ENCODE measurements at places on chromosomes 3 and 15.

DNA sequence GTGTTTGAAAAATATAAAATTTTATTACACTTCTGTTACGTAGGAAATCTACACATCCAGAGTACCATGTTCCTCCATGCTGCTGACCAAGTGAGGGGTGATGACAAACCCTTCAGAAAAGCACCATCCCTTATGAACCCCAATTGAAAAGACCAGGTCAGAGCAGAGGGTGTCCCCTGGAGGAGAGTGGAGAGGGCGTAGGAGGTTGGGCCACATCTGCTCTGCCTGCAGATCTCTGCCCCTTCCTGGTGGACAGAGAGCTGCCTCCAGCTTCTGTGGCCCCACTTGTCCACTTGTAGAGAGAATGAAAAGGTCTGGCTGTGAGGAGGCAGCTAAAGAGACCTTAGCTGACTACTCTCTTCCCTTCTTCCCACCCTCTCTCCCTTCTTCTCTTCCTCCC, 55.5 kb downstream of the GLDN start:
- no peak for ATAC-seq

GRCh38 chr3:11300970-11301369, 28.8 kb downstream of the ATG7 start:
- ATAC-seq = no peak

GRCh38 chr3:97719156-97719821, 45.3 kb upstream of the ARL6 start:
- peak; percentile 93 for ATAC-seq

DNA sequence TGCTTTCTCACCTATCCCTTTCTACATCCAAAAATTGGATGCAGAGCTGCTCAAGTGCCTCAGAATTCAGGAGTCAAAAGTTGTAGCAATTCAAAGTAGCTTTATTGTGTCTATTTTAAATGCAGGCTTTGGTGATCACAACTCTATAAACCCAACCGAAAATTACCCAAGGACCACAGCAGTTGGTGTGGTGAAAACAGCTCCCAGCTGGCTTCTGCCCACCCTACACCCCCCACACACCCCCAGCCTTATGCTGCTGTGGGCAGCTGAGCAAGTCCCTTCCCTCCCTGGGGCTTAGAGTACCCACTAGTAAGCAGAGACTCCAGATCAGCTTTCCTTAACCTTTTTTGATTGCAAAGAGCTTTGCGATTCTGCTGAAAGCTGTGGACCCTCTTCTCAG, 5.8 kb upstream of the HES1 start:
- no peak for ATAC-seq

- peak; percentile 85 for ATAC-seq
Measured at GRCh38 chr15:40249477-40250303, 10.8 kb downstream of the PAK6 start.

DNA sequence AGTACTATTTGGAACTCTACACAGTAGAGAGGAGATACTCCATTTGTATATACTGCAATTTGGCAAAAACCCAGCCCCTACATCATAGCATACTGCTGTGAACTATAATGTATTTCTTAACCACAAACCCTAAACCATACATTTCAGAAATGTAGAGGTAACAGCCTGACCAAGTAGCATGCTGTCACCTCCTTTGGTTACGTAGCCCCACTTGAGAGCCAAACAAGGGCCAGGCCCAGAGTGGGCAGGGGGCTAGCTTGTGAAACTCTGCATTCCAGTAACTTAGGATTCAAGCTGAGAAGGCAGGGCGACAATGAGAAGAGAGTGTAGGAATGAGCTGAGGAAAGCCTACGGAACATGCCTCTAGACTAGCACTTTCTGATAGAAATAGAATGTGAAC, 135.8 kb downstream of the GREM1 start:
- ATAC-seq = no peak

DNA sequence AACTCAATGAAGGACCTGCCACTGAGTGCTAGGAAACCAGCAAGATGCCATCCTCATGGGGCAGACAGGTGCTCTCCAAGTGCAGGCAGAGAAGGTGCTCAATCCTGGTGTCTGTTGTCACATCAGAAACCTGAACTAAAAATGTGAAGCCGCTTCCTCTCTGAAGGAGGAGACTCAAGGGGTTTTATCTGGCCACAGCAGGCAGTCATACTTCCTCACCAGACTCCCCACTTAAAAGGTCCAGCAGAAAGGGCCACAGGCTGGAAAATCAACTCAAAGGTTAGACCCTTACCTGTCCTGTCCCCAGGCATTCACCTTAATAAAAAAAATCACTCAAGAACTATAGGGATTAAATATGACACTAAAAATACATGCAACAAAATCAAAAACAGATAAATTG, 4.8 kb downstream of the CCDC12 start:
- ATAC-seq = no peak

- no peak for ATAC-seq
Measured at GRCh38 chr15:61685534-61685933, 374.7 kb downstream of the VPS13C start.

- peak; percentile 46 for ATAC-seq
Measured at GRCh38 chr15:38164061-38164460, 88.6 kb upstream of the SPRED1 start.

DNA sequence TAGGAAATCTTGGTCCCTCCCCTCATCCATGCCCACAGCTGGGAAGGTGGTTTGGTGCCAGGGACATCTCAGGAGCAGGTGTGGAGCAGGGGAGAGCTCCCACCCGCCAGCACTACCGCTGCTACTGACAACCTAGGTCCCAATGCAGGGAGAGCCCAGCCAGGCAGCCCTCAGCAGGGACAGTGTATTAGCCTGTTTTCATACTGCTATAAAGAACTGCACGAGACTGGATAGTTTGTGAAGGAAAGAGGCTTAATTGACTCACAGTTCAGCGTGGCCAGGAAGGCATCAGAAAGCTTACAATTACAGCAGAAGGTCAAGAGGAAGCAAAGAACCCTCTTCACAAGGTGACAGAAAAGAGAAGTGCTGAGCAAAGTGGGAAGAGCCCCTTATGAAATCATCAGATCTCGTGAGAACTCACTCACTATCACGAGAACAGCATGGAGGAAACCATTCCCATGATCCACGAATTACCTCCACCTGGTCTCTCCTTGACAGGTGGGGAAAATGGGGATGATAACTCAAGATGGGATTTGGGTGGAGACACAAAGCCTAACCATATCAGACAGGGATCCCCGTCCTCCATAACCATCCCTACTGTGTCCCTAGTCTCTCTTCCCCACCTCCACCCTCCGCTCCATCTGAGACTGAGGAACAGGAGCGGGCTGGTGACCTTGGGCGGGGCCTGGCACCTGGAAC, 218.6 kb downstream of the TBC1D2B start:
- ATAC-seq = no peak

- no peak for ATAC-seq
Measured at GRCh38 chr3:17730318-17730967, 12.0 kb downstream of the TBC1D5 start.

GRCh38 chr3:123807820-123808219, 76.3 kb downstream of the MYLK start:
- peak; percentile 36 for ATAC-seq

DNA sequence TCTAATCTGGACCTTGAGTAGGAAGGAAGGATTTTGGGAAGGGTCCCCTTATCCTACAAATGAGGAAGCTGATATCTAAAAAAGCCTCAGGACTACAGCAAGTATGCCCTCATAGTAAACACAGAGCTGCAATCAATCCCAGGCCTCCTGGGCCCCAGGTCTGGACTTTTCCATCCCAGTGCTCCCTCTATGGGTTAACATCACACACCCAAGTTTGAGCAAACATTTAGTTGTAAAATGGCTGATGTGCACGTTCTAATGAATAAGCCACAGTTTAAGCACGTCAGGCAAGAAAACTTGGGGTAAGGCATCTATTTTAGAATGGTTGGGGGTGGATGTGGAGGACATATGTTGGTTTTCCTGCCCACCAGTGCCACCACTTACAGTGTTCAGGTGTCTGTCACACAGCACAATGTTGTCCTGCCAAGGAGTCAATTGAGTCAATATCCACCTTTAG, 44.3 kb upstream of the UBE2E1 start:
- ATAC-seq = peak; percentile 73

GRCh38 chr3:128307029-128307633, 153.8 kb downstream of the EEFSEC start:
- ATAC-seq = peak; percentile 56

DNA sequence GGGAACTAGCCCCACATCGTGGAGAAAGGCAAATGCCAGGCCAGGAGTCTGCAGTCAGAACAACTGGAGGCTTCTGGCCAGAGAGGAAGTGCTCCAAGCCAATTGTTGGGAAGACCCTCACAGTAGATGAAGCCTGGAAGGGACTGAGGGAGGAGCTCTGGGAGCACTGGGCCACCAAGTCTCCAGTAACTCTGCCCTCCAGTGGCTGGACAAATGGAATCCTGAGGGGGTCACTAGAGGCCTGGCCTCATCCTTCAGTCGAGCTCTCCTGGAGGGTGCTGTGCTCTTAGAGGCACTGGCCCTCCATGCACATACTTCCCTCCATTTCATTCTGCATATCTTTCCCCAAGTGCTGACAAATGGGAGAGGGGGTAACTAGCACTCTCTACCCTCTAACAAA, 103.0 kb downstream of the MYLK start:
- ATAC-seq = no peak

- no peak for ATAC-seq
Measured at GRCh38 chr3:2967871-2968270, 142.3 kb downstream of the IL5RA start.

DNA sequence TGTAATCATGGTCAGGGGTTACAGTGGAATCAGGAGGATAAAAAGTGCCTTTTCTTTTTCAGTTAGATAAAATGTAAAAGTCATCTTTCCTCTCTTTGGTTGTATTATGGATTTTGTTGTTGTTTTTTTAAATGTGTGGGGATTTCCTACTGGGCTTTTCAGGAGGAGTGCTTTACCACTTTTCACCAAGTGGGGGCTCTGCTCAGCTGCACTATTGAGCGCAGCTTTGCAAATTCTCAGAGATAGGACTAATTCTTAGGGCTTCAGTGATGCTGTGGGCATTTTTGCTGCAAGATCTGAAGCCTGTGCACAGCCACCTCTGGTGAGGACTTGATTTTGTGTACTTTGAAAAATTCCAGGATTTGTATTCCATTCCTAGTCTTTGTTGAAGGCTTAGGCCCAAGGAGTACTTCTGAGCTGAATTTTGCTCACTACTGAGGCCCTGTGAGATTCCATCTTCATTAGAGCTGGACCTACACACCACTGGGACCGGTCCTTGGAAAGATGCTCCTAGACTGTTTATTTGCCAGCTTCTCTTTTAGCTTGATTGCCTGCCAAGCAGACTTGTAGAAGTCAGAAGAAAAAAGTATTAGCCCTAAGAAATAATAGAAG, 7.5 kb downstream of the GNB5 start:
- ATAC-seq = no peak

DNA sequence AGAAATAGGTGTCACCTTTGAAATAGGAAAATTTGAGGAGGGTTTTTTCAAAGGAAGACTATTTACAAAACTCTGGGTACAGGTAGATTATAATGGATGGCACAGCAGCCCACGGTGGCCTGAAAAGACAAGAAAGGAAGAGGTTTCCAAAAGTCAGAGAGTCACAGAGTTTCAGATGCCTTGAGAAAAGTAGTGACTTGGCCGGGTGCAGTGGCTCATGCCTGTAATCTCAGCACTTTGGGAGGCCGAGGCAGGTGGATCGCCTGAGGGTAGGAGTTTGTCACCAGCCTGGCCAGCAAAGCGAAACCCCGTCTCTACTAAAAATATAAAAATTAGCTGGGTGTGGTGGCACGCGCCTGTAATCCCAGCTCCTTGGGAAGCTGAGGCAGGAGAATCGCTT, 35.2 kb downstream of the OSTN start:
- no peak for ATAC-seq

- no peak for ATAC-seq
Measured at GRCh38 chr3:100463646-100464155, 28.7 kb upstream of the TMEM45A start.

GRCh38 chr15:67185051-67185450, 69.4 kb downstream of the AAGAB start:
- no peak for ATAC-seq

DNA sequence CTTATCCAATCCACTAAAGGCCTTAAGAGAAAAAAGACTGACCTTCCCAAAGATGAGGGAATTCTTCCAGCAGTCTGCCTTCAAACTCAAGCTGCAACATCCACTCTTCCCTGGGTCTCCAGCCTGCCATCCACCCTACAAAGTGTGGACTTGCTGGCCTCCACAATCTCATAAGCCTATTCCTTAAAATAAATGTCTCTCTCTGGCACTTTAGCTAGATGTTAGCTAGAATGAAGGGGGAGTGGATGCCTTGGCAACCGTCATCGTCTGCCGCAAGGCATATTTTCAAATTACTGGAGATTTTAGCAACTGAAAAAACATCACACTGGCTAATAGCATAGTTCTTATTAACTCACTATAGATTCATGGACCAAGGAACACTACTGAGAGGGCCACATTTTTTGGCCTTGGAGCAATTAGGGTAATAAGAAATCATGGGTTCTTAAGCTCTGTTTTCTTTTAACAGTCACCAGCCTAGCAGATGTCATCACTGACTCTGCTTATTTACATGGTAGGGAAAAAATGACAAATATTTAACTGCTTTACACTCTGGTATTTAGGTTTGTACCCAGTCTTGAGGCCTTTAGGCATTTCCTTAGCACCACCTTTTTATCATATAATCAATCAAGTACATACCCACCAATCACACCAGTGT, 245.3 kb downstream of the MYRIP start:
- peak; percentile 91 for ATAC-seq

GRCh38 chr3:181919375-181919774, 207.7 kb downstream of the SOX2 start:
- ATAC-seq = no peak

- no peak for ATAC-seq
Measured at GRCh38 chr3:82475306-82475705, 713.9 kb upstream of the GBE1 start.

Data from SK-N-SH treated with all-trans-retinoic acid at 6 μM for 48 hours (cell line).